ENCODE measurements at places on chromosomes 4 and X.
A peak's percentile ranks its signal among the peaks of the same experiment; 100 is the strongest.

GRCh38 chr4:125727931-125728330 lies 413.2 kb downstream of the FAT4 start:
- DNase-seq, result no peak

- DNase-seq, result no peak
Measured at GRCh38 chr4:42817913-42818312, 74.6 kb upstream of the GRXCR1 start.

DNA sequence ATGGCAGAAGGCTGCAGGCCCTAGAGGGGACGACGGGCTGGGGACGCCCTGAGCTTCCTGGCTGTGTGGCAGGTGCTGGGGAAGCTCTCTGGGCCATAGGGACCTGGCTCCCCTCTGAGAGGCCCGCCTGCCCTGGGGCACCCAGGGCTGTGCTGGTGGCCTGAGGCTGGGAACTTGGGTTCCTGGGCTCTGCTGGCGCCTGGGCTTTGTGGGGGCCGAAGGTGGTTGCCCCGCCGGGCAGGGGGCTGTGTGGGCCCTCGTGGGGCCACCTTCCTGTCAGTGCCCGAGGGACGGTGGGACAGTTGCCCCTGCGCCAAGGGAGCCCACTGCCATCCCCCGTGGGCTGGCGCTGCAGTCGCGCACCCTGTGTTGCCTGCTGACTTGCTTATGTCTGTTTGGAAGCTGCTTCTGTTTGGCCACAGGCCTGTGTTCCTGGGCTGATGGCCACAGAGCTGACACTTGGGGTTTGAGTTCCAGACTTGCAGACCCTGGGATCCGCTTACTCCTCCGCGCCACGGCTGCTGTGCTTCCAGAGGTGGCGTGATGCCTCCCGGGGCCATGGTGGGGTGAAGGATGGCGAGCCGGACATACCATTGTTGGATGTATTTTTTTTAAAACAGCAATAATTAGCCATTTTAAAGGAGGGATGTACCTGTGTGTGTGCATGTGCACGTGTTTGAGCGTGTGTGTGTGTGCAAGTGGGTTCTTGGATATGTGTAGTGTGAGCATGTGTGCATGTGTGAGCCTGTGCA lies 8.5 kb downstream of the NAT8L start:
- DNase-seq, result no peak

- DNase-seq, result peak; percentile 30
Measured at GRCh38 chr4:13548059-13548983, 4.0 kb upstream of the NKX3-2 start.

DNA sequence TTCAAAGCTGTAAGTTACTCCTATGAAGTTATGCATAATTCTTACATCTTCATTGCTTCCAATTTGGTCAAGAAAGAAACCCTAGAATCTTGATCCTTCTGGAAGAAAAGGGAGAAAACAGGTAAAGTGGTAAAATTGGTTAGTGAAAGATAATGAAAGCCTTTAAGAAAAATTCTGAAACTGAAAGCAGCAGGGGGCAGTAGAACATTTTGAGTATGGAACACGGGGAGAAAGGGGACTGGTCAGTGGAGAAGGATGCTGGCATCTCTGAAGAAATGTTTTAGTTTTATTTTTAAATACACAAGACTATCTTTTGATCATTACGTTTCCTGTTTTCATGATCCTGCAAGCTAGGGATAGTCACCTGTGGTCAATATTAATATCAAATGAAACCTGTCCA lies 54.3 kb downstream of the SLIT2 start:
- DNase-seq, result no peak

GRCh38 chr4:4432341-4433125 lies 45.6 kb downstream of the NSG1 start:
- DNase-seq, result no peak

- DNase-seq, result no peak
Measured at GRCh38 chr4:99383399-99383798, 30.9 kb upstream of the ADH1C start.

DNA sequence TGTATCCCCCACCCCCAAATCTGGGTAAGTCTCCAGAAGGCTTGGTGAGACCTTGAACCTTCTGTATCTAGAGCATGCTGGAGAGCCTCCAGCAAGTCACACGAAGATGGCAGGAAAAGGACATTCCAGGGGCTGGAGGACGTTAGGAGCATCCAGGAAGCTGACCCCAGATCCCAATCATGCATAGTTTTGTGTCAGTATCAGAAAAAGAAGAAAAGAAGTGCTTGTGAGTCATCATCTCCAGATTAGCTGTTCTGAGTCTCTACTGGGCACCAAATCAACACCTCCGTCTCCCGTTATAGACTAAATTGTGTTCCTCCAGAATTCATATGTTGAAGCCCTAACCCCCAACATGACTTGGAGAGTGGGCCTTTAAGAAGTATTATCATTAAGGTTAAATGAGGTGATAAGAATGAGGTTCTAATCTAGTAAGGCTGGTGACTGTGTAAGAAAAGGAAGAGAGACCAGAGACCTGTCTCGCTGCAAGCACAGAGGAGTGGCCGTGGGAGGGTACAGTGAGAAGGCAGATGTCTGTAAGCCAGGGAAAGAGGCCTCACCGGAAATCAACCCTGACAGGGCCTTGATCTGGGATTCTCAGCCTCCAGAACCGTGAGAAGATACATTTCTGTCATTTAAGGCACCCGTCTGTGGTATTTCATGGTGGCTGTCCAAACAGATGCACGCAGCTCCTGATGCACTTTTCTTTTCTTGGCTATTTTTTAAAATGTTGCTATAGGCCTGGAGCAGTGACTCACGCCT lies 38.1 kb upstream of the CLDN24 start:
- DNase-seq, result no peak

DNA sequence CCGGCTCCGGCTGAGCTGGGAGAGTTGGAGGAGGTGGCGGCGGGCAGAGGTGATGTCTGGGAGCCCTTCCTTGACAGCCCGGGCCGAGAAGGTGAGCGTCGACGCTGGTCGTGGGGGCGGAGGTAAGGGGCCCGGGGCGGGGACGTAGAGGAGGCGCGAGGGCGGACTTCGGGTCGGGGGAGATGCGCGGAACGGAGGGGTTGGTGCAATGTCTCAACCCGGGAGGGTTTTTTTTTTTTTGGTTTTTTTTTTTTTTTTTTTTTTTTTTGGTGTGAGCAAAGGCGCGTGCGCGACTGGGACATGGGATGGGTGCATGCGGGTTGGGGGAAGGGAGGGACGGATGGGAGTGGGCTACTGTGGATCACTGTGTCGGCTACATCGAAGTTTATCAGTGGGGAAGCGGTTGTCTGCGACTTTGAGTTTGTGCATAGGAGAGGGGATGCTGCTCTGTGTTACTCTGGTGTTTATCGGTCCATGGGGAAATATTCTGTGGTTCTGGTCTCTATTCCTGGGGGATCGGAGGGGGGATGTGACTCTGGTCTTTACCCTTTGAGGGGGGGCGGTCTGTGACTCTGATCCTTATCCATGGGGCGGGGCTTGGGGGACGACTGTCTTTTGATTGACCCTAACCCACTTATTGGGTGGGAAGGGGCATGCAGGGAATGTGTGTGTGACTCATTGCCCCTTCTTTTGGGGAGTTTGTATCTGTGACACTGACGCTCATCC lies 537 bp downstream of the RBM10 start:
- no peak for DNase-seq

DNA sequence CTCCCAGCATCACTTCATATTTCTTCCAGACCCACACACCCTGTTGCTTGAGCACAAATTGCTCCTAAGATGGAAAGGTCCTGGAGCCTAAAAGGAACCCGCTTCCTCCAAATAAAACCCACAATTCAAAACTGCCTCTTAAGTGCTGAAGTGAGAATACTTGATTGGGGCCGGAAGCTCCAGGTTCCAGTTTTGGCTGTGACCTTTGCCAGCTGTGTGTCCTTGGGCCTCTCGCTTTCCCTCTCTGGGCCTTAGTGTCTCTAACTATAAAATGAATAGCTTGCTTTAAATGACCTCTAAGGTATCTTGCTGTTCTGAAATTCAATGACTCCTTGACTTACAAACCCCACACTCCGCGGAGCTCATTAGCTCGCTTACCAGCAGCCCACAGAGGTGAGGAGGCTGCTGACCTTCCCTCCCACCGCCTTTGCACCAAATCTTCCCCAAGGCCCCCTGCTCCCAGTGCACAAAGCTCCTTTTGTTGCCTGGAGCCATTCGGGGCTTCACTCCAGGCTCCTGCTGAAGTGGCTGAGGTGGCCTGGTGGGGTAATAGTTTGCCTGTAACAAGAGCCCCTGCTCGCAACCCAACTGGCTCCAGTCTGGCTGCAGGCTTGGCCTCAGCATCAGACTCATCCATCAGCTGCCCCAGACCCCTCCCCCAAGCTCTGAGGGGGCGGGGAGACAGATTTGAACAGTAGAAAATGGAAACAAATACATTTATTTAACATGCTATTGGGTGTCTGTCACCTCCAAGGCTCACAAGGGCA lies 21.8 kb downstream of the STARD8 start:
- DNase-seq, result no peak

- peak; percentile 77 for DNase-seq
Measured at GRCh38 chrX:101682723-101683122, 23.1 kb upstream of the ARMCX2 start.
